Midbrain (tissue), 1 donor: ENCODE measurements at places on chromosomes 16 and 17.

GRCh38 chr17:4605826-4606225 is 21.5 kb downstream of the SMTNL2 start:
- DNase-seq = no peak

GRCh38 chr17:21239680-21240368 is 13.4 kb downstream of the NATD1 start:
- no peak for DNase-seq

GRCh38 chr17:48515925-48516900 is 14.6 kb downstream of the HOXB1 start:
- DNase-seq = no peak

GRCh38 chr16:2912330-2913199 is 834 bp downstream of the FLYWCH1 start:
- DNase-seq = peak; percentile 23

DNA sequence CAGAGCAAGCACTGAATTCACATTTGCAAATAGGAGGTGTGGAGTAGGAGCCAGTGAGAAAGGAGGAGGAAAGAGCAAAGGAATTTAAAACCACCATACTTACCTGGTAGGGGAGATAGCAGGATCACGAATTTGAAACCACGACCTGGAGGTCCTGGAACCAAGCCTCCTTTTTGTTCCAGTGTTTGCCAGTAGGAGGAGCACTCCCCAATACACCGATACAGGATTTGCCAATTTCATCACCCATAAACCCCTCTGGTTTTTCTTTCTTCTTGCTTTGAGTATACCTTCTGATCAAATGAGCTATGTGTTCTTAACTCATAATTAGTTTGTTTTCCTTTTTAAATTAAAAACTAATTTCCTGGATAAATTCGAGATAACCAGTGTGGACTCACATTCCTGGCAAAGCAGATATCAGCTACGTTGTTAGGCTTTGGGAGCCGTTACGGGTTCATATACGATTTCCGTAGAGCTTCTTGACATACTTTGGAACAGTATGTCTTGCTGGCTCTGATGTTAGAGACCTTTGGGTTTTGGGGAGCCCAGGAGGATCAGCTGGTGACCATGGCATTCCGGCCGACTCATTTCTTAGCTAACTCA is 22.7 kb downstream of the BCO1 start:
- DNase-seq = no peak

- DNase-seq = no peak
Observed at GRCh38 chr16:73874324-73874723, 422.3 kb upstream of the PSMD7 start.

DNA sequence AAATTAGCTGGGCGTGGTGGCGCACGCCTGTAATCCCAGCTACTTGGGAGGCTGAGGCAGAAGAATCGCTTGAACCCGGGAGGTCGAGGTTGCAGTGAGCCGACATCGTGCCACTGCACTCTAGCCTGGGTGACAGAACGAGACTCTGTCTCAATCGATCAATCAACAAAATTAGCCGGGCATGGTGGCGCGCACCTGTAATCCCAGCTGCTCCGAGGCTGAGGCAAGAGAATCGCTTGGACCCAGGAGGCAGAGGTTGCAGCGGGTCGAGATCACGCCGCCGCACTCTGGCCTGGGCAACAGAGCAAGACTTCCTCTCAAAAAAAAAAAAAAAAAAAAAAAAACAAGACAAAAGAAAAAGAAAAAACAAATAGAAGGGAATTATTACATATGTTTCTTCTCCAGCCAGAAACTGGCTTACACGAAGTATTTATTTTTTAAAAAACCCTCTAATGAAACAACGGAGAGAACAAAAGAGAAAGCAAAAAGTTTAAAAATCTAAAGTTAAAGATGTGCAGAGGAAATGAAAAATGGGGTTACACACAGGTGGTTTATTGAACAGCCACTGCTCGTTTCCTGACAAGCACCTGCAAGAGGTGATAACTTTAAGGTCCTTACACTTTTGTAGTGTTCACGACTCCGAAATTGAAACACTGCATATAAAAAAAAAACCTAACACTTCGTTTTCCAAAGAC is 1.4 kb downstream of the SYNRG start:
- DNase-seq = no peak

DNA sequence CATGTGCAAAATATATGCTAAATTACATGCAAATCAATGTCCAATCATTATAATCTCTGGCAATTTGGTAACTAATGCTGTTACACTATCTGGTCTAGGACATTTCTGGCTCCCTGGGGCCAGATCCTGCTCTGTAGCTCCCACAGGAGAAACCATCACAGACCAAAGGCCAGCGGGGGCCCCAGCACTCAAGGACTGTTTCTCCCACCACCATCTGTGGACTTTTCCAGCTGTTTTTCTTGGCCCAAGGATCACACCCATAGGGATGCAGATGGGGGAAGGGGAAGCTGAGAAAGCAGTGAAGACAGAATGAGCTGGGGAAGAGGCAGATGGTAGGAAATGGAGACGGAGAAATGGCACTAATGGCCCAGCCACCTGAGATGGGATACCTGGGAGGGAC is at the start of gene HIGD1B:
Gene HIGD1B, plus strand, starts transcription at position 298 of the 400 bp plus-strand sequence. CDS start 270 bp downstream, outside the sequence.
- no peak for DNase-seq

DNA sequence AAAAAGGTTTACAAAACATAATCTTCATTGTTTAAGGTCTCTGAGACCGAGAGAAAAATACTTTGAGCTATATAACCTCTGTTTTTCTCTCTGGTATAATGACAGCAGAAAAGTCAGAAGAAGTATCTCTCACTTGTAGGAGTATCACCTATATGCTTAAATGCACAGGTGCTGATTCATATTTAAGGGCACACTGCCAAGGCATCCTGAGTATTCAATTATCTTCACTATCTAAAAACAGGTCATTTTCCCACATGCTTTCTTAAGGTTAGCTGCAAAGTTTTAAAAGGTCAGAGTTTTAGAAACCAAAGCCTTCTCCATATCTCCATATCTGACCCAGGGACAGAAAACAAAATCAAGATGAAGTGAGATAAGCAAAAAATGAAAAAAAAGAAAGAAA is 99.3 kb upstream of the C17orf78 start:
- DNase-seq = no peak

DNA sequence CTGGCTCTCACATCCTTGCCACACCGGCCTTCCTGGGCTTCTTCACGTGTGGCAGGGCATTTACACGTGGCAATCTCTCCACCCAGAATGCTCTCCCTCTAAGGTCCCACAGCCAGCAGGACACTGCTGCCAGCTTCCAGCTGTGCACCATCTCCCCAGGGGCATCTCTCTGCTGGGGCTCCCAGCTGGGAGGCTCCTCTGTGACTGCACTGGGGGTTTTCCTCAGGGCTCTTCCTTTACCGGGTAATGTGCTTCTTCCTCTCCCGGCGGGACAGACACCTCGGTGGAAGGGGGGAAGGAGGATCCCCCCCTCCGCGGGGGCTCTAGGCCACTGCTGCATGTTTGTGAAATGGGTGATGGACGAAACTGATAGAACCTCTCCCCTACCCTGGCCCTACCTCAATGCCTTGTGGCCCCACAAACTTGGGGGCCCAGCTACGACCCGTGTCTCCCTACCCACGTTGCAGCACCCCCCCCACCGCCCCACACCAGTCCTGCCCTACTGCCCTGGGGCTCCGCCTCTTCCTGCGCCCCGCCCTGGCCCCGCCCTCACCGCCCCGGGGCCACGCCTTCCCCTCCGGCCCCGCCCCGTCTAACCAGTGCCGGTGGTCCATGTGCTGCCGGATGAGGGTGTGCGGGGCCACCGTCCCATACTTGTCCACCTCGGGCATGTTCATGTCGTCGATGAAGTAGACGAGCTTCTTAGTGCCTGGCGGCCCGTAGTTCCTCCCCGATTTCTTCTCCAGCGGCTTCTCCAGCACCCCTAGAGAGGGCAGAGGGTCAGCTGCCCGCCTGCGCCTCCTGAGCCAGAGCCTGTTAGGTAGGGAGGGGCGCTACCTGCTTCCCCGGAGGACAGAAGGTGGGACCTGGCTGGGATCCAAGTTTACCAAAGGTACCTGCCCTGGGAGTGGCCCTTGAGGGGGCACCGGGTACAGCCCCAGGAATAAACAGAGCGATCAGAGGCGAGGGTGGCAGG is 92.6 kb downstream of the DNAH17 start:
- DNase-seq = peak; percentile 44

DNA sequence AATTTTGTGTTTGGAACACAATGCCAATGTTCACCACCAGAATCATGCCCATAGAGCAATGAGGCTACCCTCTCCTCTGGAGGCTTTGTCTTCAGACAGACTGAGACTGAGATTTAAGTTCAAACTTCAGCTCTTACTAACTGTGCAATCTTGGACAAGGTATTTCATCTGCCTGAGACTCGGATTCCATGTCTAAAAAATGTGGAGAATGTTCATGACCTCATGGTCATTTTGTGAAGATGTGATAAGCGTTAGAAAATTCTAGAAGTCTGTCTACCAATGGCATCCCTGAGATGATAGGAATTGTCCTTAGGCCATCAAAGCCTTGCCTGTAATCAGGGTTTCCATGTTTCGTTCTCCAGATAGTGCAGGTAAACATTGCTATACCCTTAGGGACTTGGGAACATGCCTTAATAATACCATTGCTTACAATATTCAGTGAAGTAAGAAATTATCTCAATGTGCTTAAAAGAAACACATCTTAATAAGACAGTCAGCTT is 388.2 kb upstream of the MAF start:
- DNase-seq = no peak

GRCh38 chr17:17511881-17512858 is 16.0 kb upstream of the RASD1 start:
- DNase-seq = no peak

- no peak for DNase-seq
Observed at GRCh38 chr16:67489401-67490083, 6.2 kb upstream of the AGRP start.
